ENCODE measurements at places on chromosomes 1 and 21.

- no peak for DNase-seq
These were observed 130.9 kb downstream of the ASTN1 start for GRCh38 chr1:177033628-177034027.

GRCh38 chr1:22745669-22746585 is 35.3 kb downstream of the EPHB2 start:
- peak; percentile 13 for DNase-seq

DNA sequence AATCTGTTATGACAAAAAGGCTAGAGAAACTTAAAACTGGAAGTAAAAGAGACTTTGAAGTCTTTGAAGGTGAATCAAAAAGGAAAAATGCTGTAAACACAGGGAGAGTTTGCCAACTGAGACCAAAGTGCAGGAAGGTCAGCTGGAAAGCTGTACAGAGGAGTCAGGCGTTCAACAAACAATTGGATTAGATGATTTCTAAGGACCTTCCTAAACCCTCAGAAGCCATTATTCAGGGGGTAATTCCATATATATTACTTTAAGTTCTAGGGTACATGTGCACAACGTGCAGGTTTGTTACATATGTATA is 156.8 kb downstream of the ZBTB18 start:
- no peak for DNase-seq

- no peak for DNase-seq
These were observed 144.9 kb downstream of the TOMM20 start for GRCh38 chr1:234983564-234984238.

GRCh38 chr1:43423672-43424550 is 29.8 kb downstream of the HYI start:
- peak; percentile 40 for DNase-seq

DNA sequence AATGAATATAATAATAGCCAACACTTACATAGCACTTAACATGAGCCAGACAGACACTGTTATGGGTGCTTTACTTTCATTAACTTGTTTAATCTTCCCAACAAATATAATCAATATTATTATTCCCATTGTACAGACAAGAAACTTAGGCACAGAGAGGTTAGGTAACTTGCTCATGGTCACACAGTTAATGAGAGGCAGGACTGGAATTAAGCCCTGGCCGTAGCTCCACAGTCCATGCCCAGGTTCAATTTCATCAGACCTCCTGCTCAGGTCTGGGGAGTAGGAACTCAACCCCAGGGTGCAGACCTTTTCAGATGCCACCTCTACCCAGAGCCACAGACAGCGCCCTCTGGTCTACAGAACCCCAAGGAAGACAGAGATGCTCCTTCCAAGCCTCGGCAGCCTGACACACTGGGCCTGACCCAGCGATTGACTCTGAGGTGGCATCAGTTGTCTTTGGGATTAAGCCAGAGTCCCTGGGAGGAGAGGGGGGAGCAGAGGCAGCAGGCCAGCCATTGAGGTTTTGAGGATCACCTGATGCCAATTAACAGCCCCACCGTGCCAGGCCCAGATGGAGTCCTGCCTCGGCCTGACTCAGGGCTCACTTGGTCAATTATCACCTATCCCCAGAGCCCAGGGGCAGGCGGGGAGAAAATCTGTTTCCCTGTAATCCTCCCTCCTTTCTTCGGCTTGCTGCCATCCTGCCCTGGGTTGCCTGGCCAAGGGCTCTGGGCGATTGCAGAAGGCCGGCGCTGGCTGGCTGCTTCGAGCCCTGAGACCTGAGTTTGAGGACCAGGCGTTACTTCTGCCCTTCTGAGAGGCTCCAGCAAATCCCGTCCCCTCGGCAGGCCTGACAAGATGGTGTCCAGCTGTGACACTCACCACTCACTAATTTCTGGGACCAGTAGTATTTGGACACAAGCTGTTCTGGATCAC is 116.7 kb downstream of the LACTBL1 start:
- no peak for DNase-seq

GRCh38 chr1:7885513-7886404 is 32.9 kb upstream of the UTS2 start:
- no peak for DNase-seq

- no peak for DNase-seq
These were observed 13.6 kb downstream of the IGSF21 start for GRCh38 chr1:18121072-18121820.

- no peak for DNase-seq
These were observed 10.8 kb downstream of the SLC37A1 start for GRCh38 chr21:42524341-42525028.

DNA sequence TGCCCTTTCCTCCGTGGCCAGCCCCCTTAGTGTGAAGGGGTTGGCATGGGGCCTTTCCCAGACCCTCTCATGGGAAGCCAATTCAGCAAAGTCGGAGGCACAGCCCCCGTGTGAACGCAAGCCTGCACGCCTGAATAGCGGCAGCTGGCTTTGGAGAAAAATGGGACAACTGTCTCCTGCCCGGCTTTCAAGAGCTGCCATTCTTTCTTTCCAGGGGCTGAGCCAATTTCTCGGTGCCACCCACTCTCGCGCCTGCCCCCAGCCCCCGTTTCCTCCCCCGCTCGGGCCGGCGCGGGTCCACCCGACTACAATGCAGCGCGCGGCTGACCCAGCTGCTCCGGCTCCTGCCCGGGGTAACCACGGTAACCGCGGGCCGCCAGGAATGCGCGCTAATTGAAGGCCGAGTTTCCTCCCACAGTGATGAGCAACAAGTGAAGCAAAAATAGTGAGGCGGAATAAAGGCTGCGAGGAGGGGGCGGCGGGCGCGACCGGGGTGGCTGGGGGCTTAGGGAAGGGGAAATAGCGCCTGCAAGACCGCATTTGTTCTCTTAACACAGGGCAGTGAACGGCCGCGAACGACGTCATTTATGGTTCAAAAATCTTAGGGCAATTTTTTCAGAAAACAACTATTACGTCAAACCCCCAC is 27.8 kb downstream of the ILDR2 start:
- DNase-seq = no peak

DNA sequence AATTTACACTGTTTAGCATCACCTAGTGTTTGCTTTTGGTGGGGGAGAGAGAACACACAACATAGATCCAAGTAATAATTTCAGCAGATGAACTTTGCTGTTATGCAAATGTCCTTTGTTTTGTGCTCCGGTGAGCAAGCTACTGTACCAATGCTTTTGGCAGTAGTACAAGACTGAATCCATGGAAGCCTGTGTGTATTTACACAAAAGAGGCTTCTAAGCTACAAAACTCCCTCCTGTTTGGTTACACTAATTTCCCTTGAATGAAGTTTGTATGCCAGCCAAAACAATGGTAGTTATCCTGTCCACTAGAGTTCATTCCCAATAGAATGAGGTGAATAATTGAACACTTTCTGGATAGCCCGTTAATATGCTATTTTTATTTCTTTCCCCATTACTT is 320.5 kb downstream of the KCTD3 start:
- no peak for DNase-seq

- DNase-seq = no peak
These were observed 74.4 kb downstream of the RWDD3 start for GRCh38 chr1:95308276-95309030.

GRCh38 chr1:65341381-65341780 is 32.0 kb downstream of the DNAJC6 start:
- no peak for DNase-seq

- no peak for DNase-seq
These were observed 258.3 kb upstream of the CAMK1G start for GRCh38 chr1:209324901-209325871.

GRCh38 chr21:38494703-38495102 is 3.6 kb downstream of the ERG start:
- no peak for DNase-seq

GRCh38 chr1:23524163-23524562 is 6.9 kb downstream of the E2F2 start:
- no peak for DNase-seq

DNA sequence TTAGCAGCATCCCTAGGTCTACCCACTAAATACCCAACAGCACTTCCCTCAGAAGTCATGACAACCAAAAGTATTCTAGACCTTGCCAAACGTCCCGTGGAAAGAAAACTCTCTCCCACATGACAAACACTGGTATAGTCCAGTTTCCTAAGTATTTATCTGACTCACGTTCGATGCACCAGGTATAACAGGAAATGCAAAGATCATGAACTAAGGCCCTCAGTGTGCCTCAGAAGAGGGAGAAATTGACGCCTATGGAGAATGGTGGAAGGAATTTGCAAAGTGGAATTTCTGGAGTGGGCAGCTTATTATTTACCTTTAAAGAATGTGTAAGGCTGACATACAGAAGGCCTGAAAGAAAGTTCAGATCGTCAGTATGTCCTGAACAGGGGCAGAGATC is 523.6 kb upstream of the DAB1 start:
- no peak for DNase-seq

GRCh38 chr1:82778612-82779011 is 977.9 kb downstream of the ADGRL2 start:
- DNase-seq = no peak

- DNase-seq = no peak
These were observed 1296.5 kb downstream of the MRPL39 start for GRCh38 chr21:24310788-24311187.

DNA sequence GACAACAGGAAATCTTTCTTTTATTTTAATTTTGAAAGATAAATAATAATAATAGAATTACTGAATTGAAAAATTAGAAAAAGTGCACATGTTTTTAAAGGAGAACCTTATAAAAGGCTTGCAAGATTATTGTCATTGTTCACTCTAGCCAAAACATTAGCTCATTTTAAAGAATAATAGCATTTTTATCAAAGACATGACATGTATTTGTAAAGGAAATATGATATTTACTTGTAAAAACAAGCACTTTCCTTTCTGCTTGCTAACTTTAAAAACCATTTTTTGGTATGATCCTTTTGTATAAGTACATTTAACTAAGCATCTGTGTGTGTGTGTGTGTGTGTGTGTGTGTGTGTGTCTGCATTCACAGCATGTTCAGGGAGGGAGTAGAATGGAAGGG is 156.3 kb upstream of the C1orf87 start:
- DNase-seq = no peak

DNA sequence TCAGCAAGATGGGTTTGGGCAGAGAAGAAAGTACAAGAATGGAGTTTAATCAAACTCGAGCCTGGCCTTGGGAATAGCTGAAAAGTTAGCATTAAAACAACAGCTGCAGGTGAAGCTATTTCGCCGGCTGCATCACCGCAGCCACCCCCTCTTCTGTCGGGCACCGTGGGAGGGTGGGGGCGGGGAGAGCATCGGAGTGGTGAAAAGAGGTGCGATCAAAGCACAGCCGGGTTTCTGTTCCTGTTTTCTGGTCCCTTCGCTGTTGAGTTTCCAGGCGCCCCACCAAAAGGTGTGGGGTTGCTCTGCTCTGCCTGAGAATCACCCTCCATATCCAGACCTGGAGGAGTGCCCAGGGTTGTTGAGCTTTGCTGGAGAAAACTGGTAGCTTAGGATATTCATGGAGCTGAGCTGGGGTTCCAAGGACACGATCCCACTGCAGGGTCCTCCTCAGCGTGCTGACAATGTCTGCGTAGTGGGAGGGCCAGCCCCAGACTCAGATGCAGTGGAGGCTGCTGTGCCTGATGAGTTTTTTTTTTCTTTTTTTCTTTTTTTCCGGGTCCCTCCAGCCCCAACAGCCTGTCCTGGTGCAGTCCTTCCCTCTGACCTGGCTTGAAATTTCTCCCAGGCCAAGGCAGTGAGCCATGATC is 127.5 kb upstream of the C1orf174 start:
- no peak for DNase-seq

GRCh38 chr1:119808972-119809550 is 2.2 kb downstream of the REG4 start:
- peak; percentile 85 for DNase-seq

GRCh38 chr1:65064981-65065380 is 83.0 kb upstream of the AK4 start:
- no peak for DNase-seq

Measured in LoVo (cell line).